ENCODE measurements at places on chromosomes 6 and 20. TPM values are rescaled to one million over a fixed set of nuclear protein-coding genes. Genes with fewer than 3 reads are reported as not detected.

DNA sequence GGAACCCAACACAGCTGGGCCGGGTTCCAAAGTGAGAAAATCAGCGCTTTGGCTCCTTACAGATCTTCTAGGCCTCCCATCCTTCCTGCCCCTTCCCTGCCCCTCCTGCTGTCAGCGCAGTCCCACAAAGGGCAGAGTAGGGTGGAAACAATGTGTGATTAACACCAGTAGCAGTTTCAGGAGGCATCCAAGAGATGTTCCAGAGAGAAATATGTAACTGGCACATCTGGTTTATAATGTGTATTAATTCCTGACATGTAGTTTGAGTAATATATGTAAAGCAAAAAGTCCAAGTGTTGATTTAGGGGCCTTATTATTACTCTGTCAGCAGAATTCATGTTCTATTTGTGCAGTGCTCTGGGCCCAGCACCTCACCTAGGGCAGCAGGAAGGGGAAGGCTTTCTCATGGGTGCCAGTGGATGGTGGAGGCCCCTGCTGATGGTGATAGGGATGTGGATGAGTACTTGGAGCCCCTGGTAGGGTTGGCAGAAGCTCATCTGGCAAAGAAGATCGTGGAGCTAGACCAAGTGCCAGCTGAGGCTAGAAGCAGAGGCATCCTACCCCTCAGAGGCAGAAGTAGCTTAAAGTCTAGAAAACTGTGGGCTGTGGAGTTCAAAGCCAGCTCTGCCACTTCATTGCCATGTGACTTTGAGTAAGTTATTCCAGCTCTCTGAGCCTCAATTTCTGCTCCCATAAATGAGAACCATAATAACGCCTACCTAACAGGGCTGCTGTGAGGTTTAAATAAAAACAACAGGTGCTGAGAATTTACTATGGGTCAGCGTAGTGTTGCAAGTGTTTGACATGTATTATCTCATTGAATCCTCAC lies 22.4 kb upstream of the RALY start:
- H3K4me3 ChIP-seq: no peak overlapping the region
- H3K36me3 ChIP-seq: no peaks in the 10 kb centered on the region
- H3K27ac ChIP-seq: no peak overlapping the region
- no peak for DNase-seq
- H3K27me3 ChIP-seq: no peaks in the 10 kb centered on the region
- no peaks in the 10 kb centered on the region for H3K4me1 ChIP-seq

DNA sequence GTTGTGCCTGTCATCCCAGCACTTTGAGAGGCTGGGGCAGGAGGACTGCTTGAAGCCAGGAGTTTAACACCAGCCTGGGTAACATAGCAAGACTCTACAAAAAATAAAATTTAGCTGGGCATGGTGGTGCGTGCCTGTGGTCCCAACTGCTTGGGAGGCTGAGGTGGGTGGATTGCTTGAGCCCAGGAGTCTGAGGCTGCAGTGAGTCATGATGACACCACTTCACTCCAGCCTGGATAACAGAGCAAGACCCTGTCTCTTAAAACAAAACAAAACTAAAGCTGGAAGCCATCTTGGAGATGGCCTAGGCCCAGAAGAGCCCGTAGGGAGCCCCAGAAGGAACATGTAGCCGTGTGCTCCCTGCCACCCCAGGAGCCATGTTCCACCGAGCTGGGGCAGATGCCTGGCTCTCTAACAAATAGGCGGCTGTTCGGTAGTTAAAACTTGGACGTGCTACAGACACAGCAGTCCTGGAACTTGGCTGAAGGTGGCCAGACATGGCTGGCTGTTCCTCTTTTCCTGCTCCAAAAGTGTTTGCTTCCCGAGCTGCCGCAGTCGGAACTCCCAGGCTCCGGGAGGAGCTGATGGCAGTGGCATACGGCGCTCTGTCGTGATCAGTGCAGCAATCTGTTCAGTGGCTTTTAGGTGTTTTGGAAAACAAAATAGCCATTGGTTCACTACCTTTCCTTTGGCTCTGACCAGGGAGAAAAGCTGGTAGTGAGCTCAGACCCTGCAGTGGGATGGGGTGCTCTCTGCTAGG lies 37.0 kb downstream of the DYNLT1 start:
- H3K4me1 ChIP-seq: peaks cover 7% of the 10 kb centered on the region
- no peaks in the 10 kb centered on the region for H3K36me3 ChIP-seq
- DNase-seq: no peak
- H3K27ac ChIP-seq: no peak overlapping the region

- no peak overlapping the region for H3K4me3 ChIP-seq
- H3K27ac ChIP-seq: no peak overlapping the region
- no peaks in the 10 kb centered on the region for H3K27me3 ChIP-seq
- no peaks in the 10 kb centered on the region for H3K36me3 ChIP-seq
Observed at GRCh38 chr6:143271024-143271423, 179.5 kb downstream of the ADAT2 start.

DNA sequence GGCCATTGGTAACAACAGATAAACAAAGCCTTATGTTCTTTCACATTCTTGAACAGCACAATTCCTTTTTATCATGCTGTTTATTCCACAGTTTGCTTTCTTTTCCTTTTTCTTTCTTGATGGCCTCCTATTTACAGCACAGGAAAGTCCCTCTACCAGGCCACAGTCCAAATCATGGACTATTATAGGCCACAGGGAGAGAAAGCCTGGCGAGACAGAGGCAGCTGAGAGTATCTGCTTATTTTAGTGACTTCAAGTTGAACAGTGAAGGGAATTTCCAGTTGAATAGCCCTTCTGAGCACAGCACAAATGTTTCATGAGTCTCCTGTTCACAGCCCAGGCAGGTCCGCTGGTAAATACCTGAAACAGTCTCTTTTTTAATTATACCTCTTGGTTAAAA lies 263.7 kb upstream of the ARID1B start:
- DNase-seq: no peak
- H3K4me3 ChIP-seq: no peak overlapping the region
- H3K36me3 ChIP-seq: no peaks in the 10 kb centered on the region
- H3K27me3 ChIP-seq: no peaks in the 10 kb centered on the region
- no peak overlapping the region for H3K27ac ChIP-seq
- H3K4me1 ChIP-seq: no peaks in the 10 kb centered on the region

- no peaks in the 10 kb centered on the region for H3K4me1 ChIP-seq
- H3K36me3 ChIP-seq: no peaks in the 10 kb centered on the region
- no peak overlapping the region for H3K27ac ChIP-seq
- no peak for DNase-seq
- no peaks in the 10 kb centered on the region for H3K27me3 ChIP-seq
- H3K4me3 ChIP-seq: no peak overlapping the region
Observed at GRCh38 chr6:80541181-80541580, 434.7 kb downstream of the BCKDHB start.

OXT gene
- total RNA-seq: not detected

GRCh38 chr6:97668716-97669115 lies 385.7 kb upstream of the MMS22L start:
- no peaks in the 10 kb centered on the region for H3K27me3 ChIP-seq
- H3K27ac ChIP-seq: no peak overlapping the region
- H3K4me1 ChIP-seq: no peaks in the 10 kb centered on the region
- DNase-seq: no peak
- no peaks in the 10 kb centered on the region for H3K36me3 ChIP-seq
- H3K4me3 ChIP-seq: no peak overlapping the region

GRCh38 chr20:33124994-33125393 lies 43.0 kb upstream of the BPIFA2 start:
- H3K4me3 ChIP-seq: no peak overlapping the region
- no peaks in the 10 kb centered on the region for H3K4me1 ChIP-seq
- no peak for DNase-seq
- H3K27ac ChIP-seq: no peak overlapping the region

Measured in uterus (tissue), 4 donors.